ENCODE measurements at places on chromosomes 13 and 19.
A peak's percentile ranks its signal among the peaks of the same experiment; 100 is the strongest.

- ATAC-seq: no peak
Measured at GRCh38 chr13:51148952-51149573, 38.0 kb upstream of the C13orf42 start.

DNA sequence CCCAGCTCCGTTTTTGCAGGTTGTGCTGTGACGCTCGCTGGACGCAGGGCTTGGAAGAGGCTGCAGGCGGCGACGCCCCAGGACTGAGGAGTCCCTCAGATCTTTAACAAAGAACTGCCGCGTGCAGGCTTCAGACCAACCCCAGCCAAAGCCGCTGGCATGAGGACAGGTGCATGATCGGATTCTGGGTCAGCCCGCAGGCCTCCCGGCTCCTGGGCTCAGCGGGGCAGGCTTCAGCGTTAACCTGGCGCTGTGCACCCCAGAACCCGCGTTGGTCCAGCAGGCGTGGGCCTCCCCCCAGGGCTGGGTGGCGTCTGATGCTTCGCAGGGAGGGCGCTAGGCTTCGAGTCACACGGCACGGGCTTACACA, 920 bp upstream of the TIMM13 start:
- no peak for ATAC-seq

- ATAC-seq: no peak
Measured at GRCh38 chr13:32585550-32586079, 637 bp upstream of the PDS5B start.

- no peak for ATAC-seq
Measured at GRCh38 chr13:45219123-45219891, 18.5 kb upstream of the KCTD4 start.

DNA sequence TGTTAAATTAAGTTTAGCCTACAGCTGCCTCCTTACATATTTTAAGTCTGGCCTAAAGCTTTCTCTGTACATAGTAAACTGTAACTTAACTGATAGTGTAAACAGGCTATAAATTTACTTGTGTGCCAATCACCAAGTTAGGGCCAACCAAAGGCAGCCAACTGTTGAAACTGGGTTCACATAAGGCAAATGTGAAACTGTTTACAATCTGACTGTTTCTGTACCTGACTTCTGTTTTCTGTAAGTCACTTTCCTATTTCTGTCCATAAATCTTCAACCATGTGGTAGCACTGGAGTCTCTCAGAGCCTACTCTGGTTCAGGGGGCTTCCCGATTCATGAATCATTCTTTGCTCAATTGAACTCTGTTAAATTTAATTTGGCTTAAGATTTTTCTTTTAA, 103.1 kb downstream of the RAP2A start:
- no peak for ATAC-seq

GRCh38 chr13:94435604-94436226, 43.8 kb downstream of the DCT start:
- ATAC-seq: no peak

- no peak for ATAC-seq
Measured at GRCh38 chr19:10692673-10693264, 8.5 kb upstream of the QTRT1 start.

DNA sequence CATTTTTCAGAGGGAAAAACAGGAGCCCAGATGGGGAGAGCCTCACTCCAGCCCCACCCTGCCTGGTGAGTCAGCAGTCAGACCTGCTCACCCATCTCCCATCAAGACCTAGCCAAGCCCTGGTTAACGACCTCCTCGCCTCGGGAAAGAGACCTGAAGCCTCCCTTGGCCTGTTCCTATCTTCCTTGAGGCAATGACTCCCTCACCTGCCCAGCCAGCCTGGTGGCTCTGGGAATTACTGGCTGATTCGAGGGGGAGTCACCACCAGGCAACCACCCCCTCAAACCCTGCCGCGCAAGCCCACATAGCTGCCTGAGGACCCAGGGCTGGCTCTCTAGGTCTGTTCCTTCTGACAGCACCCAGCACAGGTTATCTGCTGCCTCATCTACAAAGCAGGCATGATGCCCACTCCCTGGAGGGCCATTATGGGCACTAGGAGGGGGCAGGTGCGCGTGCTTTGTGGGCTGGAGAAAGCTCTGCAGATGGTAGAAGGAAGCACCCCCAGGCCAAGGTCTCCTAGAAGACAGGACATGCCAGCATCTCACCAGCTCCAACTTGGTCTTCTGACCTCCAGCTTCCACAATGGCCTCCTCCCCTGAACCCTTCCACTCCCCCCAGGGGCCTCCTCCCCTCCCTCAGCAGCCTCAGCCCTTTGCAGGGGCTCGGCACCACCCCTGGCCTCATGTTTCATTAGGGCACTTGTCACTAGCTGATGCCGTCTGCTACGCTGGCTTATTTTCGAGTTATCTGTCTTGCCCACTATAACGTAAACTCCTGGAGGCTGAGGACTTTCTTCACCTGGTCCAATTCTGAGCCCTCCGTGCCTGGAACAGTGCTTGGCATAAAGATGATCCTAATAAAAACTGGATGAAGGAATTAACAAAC, 10.4 kb downstream of the DEDD2 start:
- ATAC-seq: no peak

DNA sequence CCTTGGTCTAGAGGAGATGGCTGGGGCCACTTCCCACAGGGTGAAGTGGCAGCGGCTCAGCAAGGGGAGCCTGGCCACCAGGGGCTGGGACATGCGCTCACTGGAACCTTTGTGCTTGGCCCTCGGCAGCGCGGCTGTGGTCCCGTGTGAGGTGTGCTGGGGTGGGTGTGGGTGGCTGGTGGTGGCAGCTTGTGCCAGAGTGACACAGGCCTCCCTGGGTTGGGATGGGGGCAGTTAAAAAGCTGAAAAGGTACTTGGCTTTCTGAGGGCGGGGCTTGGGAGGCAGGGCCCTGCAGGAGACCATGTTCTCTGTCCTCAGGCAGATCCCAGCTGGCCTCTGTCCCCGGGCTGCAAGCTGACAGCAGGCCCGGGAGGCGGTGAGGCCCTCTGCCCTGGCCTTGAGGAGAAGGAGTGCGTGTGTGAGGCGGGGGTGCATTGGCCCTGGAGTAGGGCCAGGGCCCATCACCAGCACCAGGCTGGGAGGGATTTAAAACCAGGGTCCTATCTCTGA, 17.3 kb downstream of the MPND start:
- ATAC-seq: no peak

DNA sequence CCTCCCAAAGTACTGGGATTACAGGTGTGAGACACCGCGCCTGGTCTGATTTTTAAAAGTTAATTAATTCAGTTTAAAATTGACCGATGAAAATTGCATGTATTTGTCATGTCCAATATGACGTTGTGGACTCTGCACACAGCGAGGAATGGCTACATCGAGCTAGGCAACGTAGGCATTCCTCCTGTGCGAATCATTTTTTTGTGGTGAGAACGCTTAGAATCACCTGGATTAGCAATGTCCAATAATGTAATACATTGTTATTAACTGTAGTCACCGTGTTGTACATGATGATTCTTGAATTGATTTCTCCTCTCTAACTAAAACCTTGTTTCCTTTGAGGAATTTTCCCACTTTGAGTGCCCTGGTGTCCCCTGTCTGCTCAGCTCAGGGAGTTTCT, 3.4 kb downstream of the LAIR2 start:
- ATAC-seq: no peak

- ATAC-seq: no peak
Measured at GRCh38 chr13:30299786-30300185, 7.6 kb downstream of the KATNAL1 start.

GRCh38 chr19:13425151-13425550, 81.1 kb downstream of the CACNA1A start:
- ATAC-seq: no peak

GRCh38 chr13:49097374-49097773, 121.7 kb downstream of the FNDC3A start:
- ATAC-seq: no peak

GRCh38 chr13:104382951-104383350, 1316.7 kb upstream of the SLC10A2 start:
- ATAC-seq: no peak

GRCh38 chr19:34067861-34068271, 104.4 kb upstream of the LSM14A start:
- ATAC-seq: no peak

GRCh38 chr13:114339857-114340534, 25.7 kb downstream of the CHAMP1 start:
- ATAC-seq: no peak

GRCh38 chr13:41649659-41650058, 192.3 kb downstream of the RGCC start:
- no peak for ATAC-seq

DNA sequence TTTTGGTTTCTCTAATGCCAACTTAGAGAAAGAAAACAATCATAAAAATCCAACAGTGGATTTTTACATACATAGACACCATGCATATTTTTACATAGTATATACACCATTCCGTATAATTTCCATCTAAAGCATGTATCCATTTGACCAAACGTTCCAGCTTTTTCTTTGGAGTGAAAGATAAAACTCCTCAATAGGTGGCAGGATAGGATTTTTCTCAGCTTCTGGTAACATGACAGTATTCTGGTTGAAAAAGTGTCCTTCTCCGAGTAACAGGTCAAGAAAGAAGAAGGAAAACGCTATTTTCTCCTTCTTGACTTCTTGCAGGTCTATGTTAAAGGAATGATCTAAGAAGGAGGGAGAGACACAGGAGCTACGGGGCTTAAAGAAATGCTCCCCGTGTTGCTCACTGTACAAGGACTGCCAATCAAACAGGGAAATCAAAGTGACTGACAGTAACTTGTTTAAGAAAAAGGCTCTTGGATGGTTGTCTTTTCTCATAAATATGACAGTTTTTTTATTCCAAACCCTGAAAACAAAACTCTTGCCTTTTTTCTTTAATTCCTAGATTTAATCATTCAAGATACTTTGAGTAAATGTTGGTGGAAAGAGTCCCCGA, 11.5 kb downstream of the FLT1 start:
- no peak for ATAC-seq

GRCh38 chr19:55696301-55697068, 21.5 kb downstream of the EPN1 start:
- ATAC-seq: no peak

GRCh38 chr13:111393221-111393790, 72.9 kb downstream of the TEX29 start:
- no peak for ATAC-seq

GRCh38 chr19:10694706-10695307, 6.4 kb upstream of the QTRT1 start:
- no peak for ATAC-seq

DNA sequence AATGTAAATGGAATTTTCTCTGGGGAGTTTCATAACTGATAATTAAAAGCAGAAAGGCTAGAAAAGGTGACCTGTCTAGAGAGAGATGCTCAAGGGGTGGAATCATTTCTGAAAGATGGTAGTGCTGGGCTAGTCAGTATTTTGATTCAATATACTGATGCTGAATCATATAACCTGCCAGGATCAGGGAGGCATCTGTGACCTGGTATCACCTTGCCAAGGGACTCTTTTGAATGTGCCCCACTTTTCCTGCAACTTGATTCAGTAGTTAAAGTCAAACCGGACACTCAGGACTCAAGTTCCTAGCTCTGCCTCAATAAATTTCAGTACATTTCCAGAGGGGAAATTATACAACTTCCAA, 15.8 kb downstream of the LCP1 start:
- ATAC-seq: peak; percentile 16

DNA sequence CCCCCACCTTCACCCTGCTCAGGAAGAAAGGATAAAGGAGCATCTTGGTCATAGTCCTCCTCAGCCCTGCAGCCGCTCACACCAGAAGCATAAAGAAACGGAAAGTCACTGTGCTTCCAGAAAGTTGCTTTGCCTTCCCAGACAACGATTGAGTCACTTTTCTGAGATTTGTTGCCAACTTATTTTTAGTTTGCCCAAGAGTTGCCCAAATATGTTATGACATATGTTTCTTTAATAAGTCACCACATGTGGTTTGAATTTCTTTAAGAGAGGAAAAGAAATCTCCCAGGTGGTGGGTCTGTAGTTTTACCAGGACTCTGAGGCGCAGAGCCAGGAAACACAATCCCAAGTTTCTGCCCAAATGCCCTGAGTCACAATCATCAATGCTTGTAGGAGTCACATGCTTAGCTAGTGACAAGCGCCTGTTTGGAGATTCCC, 63.4 kb upstream of the LRCH1 start:
- ATAC-seq: no peak

DNA sequence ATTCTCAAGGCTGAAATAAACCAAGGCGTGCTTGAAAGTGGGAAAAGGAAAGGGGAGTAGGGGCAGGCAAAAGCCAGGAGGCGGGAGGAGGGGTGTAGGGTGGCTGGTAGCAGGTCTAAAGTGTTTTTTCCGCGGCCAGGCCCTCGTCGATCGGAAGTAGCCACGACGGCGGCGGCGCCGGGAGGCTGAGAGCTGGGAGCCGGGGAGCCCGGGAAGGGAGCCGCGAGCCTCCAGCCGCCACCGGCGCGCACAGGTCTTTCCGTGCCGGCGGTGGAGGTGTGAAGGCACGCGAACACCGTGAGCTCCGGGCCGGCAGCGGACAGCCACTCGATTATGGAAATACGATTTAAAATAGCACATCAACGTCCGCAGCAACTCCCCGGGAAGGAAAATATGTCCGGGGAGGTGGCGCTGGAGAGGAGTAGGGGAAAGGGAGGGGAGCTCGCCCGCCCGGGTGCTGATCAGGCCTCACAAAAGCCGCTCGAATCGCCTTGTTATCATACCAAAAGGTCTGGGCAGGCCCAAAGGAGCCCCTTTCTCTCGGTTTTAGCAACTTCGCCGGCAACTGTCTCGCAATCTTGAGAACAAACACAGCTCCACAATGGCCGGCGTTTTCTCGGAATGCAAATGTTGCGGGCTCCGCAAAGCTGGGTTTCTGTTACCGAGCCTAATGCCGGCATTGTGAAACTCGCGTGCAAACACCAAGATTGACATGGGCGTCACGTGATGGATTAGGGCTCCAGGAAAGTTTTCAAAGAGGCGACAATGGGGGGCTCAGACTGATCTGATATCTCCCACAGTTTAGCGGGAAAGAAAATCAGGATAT, 2.9 kb upstream of the PCDH8 start:
- peak; percentile 78 for ATAC-seq

DNA sequence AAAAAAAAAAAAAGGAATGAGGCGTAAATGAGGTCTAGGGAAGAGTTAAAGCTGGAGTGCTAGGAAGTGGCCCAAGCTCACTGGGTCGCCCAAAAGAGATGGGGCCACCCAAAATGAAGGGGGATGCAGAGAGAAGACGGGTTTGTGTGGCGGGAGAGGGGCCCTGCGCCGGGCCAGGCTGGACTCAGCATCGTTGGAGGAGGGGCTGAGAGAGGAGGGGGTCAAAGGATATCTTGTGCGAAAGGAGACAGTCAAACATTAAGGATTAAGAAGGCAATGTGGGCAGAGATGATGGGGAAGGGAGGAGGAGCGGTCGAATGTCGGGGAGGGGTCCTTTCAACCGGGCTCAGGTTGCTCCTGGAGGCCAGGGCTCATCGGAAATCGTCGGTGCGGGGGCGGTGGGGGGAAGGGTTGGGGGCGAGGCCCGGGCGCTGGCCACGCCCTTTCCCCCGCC, 825 bp upstream of the CARM1 start:
- no peak for ATAC-seq

DNA sequence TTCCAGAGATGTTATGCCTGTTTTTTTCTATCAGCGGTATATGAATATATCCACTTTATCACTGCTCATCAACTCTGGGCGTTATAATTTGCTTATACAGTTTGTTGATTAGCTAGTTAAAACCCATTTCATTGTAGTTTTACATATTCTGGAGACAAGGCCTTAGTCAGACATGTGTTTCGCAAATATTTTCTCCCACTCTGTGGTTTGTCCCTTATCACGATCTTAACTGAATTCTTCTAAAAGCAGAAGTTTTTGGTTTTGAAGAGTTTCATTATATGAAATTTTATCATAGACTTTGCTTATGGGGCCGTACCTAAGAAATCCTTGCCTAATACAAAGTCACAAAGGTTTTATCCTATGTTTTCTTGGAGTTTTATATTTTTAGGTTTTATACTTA, 84.6 kb downstream of the FRY start:
- ATAC-seq: peak; percentile 59

- ATAC-seq: no peak
Measured at GRCh38 chr19:9931629-9932028, 4.7 kb downstream of the OLFM2 start.
